ENCODE measurements at places on chromosomes 6 and 20.

DNA sequence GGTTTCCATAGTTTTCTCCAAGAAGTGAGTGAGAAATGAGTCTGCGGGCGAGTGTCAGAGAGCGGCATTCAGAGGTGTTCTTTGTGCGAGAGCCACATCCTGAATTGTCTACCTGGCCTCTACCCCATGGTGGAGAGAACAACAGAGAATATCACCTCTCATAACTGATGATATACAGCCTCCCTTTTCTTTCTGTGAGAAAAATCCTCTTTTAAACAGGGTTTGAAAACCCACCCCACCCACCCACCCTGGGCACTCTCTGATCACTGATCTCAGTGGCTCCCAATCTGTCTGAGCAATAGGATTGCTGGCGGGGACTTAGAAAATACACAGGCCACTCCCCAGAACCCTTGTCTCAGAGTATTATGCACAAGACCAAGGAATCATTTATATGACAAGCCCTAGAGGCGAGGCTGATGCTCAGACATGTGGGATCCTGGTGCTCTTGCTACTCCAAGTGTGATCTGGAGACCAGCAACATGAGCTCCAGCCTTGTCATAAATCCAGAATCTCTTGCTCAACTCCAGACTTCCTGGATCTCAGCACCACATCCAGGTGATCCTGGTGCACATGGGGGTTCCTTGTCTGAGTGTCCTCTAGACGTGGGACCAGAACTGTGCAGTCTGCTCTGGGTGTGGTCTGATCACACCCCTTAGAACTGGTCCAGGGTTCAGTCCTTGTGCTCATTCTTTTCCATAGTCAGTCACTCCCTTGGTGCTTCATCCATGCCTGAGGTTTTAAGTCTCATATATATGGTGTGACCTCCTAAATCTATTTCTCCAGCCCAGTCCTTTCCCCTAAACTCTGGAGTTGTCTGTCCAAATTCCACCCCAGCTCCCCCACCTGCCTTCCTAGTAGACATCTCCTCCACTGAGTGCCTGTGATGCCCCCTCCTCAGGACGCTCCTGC, 5.3 kb downstream of the HLA-B start:
- DNase-seq = no peak

DNA sequence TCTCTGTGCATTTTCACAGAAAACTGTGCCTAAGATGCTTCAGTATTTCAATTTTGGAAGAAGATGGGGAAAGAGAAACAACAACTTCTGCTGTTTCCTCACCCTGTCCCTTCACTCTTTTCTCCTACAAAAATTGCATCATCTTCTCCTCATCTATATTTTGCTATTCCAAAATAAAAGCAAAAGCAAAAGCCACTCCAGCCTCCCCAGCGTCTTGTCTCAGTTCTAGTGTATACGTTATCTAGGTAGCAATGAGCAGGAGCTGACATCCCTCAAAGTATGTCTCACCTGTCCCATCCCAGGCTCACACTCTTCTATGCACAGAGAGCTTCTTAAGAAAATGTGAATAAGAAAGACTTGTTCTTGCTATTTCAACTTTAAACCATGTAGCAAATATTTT, 163.8 kb upstream of the TAB2 start:
- DNase-seq = peak; percentile 39

DNA sequence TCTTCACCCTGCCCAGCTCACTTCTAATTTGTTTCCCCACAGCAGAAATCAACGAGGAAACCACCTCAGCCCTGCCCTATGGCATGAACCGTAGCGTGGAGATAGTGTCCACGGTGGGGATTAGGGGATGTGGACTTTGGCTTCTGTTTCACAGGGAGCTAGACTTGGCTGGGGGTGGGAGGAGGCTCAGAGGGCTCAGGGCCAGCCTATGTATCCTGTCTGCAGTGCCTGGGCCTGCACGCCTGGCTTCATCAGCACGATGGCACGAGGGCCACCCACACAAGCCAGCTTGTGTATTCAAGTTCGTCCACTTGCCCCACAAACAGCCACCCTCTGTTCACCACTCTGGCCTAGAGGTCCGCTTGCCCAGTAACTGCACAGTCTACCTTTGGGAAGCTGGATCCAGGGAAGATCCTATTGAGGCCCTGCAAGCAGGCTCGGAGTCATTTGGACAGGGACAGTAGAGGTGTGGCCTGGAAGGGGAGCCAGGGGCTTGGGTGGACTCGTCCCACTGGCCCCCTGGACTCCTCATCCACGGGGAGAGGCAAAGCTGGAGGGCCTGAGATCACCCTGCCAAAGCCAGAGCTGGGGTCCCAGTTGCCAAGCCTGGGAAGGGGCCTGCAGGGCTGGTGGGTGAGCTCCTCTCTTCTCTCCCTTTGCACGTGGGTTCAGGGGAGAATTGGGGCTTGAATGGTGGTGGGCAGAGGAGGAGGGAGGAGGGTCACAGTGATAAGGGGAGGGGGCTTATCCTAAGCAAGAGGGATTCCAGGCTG, 38.0 kb upstream of the FAM83D start:
- no peak for DNase-seq

- no peak for DNase-seq
Measured at GRCh38 chr20:24998631-24999445, 6.3 kb upstream of the APMAP start.

DNA sequence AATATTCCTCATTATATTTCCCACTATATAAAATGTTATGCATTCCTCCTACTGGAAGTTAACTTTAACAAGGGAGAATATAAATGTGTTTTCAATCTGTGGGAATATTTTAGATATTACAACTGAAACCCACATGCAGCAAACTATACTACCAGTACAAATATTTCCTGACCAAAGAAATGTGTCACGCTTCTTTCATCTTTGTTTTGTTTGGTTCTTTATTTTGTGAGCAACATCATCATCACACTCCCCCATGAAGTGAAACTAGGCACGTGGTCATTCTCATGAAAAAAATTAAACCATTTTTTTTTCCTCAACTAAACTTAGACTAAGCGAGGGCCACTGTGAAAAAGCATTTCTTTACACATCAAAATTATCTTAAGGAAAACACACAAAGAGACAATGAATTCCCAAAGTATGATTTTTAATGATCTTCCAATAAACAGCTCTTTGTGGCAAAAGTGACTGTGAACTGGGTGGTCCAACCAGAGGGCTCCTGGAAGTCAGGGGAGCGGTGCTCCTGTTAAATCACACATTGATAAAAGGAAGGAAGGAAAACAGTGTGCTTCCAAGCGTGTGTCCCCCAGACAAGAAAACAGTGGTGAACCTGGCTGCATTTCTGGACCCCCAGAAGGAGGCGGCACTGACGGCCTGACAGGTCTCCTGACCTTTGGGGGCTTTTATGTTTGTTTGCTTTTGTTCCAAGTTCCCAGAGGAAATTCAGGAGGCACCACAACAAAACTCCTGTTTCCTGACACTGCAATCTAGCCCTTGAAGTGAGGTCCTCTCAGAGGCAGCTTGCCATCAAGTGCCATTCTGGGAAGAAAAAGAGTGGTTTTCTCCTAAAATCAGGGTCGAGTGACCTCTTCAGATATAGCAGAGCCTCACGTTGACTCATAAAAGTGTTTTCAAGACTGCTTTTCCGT, 166.8 kb upstream of the FOXQ1 start:
- no peak for DNase-seq

DNA sequence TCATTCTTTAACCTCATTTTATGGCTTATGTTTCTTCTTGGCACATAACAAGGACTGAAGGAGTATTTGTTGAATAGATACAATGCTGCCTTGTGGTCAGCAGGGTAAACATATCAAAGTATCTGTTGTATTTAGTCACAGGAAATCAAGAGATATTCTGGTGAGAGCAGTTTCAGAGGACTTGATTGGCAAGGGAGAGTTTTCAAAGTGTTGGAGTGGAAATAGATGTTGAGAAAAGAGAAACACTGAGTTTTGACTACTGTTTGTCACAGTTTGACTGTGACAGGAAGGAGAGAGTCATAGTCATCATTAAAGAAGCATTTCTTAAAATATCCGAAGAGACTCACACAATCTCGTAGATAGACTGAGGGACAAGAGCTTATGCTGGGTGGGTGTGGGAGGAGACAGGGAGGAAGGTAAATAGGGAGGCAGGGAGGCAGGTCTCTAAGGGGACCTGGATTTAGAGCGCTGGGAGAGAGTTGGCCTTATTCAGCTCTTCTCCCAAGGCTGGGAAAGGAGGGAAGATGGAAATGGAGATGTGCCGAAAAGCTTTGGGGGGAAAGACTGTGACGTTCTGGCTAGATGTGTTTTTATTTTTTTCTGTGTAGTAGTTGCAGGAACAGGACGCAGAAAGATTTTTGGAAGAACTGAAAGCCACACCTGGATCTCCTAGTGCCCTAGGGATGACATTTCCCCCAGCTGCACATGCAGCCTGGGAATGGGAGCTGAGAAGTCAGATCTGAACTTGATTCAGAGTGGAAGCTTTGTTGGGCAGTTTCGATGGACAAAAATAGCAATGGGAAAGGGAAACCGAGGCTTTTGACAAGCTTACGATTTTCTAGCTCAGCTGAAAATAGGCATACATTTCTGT, 65.0 kb upstream of the IFNGR1 start:
- DNase-seq = peak; percentile 82

- DNase-seq = no peak
Measured at GRCh38 chr6:21807299-21808044, 213.9 kb downstream of the SOX4 start.

DNA sequence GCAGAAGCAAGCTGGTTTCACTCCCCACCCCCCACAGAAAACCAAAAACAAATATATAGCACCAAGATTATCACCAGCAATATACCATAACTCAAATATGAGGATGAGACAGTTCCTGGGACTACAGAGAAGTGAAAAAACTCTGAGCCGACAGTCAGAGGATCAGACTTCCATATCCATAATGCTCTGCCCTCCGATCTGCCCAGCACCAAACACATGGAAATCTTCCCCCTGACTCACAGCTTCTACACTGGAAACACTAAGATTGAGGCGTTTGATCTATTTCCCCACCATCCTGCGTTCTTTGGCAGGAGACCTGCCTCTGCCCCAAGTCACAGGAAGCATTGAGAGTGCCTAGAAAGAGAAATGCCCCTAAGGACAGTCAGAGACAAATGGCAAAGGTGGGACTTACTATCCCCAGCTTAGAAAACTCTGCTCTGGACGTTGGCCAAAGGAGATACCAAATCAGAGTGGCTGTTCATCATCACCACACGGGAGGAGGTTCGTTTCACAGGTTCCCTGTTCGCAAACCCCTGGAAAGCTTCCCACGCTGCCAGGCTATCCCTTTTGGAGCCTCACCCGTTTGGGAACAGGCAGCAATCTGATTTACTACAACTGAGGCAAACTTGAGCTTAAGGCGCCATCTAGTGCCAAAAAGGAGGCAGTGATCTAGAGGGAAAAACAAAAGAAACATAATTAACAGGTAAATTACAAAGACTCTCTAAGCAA, 48.7 kb upstream of the SRSF6 start:
- DNase-seq = peak; percentile 31

GRCh38 chr6:31575952-31576685, 754 bp downstream of the TNF start:
- peak; percentile 36 for DNase-seq

- no peak for DNase-seq
Measured at GRCh38 chr6:167410462-167410861, 85.6 kb downstream of the TTLL2 start.

GRCh38 chr20:56429941-56430340, 17.9 kb downstream of the CASS4 start:
- no peak for DNase-seq

DNA sequence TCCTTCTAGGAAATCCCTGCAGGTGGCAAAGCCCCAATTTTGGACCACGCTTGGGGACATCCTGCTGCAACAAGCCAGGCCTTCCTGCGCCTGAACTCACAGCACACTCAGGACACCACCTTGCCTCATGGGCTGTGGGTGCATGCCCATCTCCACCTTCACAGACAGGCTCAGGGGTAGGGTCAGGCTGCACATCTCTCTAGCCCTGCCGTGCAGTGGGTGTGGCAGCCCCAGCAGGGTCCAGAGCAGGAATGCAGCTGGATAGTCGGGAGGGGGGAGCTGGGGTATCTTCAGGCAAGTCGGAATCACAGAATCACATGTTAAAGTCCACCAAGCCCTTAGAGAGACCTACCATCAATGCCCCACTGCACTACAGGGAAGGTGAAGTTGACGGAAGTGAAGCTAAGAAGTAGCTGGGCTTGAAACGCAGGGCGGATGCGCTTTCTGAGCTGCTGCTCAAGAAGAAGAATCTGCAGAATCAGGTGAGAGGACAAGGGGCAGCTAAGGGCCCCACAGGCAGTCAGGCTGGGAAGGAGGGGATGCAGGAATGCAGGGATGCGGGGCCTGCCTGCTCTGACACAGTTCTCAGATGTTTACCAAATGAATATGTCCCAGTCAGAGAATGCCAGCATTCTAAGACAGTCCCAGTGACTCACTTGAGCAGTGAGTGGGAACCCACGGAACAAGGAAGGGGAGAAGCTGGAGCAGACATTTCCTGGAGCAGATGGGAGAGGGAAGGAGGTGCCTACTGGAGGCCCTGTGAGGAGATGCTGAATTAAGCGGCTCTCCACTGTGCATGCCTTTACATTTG, 11.3 kb downstream of the SERPINB6 start:
- no peak for DNase-seq

GRCh38 chr6:24492475-24492874, 2.3 kb upstream of the ALDH5A1 start:
- DNase-seq = no peak

DNA sequence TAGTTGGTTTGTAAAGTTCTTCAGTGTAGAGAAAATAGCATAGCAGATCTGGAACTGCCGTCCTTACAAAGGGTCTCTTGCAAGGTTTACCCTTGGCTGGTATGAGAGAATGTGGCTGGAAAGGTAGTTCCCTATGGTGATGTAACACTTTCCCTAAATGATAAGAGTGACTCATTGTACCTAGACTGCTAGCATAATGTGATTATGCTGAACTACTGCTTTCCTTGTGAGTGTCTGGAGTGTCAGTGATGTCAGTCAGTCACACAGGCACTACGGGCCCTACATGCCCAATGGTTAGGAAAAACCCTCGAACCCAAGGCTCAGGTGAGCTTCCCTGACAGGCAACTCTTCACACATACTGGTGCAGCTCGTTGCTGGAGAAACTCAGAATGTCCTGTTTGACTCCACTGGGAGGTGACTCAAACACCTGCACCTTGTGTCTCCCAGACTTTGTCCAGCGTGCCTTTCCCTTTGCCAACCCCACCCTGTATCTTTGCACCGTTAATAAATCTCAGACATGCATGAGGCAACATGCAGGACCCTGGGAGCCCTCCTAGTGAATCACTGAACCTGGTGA, 28.4 kb upstream of the LY86 start:
- DNase-seq = peak; percentile 33
